ENCODE measurements at places on chromosomes 5 and 9. TPM values are rescaled to one million over a fixed set of nuclear protein-coding genes. Genes with fewer than 3 reads are reported as not detected.

C1QTNF2 gene
- 1.4 TPM for total RNA-seq

DNA sequence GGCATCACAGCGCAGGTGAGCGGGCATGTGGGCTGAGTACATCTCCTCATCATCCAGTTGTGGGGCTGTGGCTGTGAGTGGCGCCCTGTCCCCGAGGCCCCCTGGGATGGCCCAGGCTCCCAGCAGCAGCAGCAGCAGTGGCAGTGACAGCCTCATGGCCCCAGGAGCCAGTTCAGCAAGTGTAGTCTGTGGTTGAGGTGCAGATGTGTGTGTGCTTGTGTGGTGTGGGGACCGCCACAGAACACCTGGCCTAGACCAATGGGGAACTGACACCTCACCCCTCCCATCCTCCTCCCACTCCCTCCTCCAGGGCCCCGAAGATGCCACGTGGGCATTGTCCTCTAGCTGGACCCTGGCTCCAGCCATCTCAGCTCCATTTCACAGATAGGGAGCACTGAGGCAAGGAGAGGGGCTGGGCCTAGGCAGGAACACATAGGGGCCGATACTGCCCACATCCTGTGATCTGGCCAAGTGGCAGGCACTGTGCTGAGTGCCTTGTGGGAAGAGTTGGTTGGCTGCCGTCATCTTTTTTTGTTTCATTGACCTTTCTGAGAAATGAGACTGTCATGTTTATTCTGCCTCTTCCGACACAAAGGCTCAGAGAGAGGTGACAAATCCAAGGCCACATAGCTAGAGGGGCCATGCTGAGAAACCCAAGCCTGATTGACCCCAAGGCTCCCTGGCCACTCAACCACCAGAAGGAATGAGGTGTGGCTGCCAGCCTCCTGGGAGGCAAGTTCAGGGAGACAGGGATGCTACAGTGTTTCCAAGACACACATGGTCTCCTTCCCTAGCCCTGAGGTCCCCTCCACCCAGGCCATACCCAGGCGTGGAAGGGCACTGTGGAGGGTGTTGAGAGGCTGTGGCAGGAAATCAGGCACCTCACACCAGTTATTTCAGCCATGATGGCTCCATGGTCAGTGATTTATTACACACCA is at the start of gene MZB1:
Gene MZB1 (minus strand): TSS at position 213 of the 938 bp plus-strand sequence. CDS start 57 bp downstream, at position 156.
- peak within 1 kb of the TSS; percentile 96 for H3K27ac ChIP-seq
- H3K27me3 ChIP-seq: no peaks in the 10 kb centered on the region
- no peak for DNase-seq
- peaks cover 74% of the 10 kb centered on the region for H3K4me1 ChIP-seq

- no peak overlapping the region for H3K4me3 ChIP-seq
- no peak for DNase-seq
- no peaks in the 10 kb centered on the region for H3K27me3 ChIP-seq
- H3K4me1 ChIP-seq: peaks cover 6% of the 10 kb centered on the region
- no peaks in the 10 kb centered on the region for H3K36me3 ChIP-seq
- H3K27ac ChIP-seq: peak overlapping the region; percentile 36
These were observed 32.1 kb upstream of the ALDH1A1 start for GRCh38 chr9:72984991-72985390.

SPINK13 gene
- not detected for total RNA-seq

ACOT12 gene
- total RNA-seq: not detected

- H3K36me3 ChIP-seq: no peaks in the 10 kb centered on the region
- H3K27me3 ChIP-seq: peaks cover 76% of the 10 kb centered on the region
- DNase-seq: no peak
- H3K27ac ChIP-seq: no peak overlapping the region
- H3K4me3 ChIP-seq: no peak overlapping the region
These were observed 146.4 kb downstream of the EGFLAM start for GRCh38 chr5:38404667-38405276.

TAF11L10 gene
- total RNA-seq: not detected

MARVELD2 gene
- 0.96 TPM for total RNA-seq

DNA sequence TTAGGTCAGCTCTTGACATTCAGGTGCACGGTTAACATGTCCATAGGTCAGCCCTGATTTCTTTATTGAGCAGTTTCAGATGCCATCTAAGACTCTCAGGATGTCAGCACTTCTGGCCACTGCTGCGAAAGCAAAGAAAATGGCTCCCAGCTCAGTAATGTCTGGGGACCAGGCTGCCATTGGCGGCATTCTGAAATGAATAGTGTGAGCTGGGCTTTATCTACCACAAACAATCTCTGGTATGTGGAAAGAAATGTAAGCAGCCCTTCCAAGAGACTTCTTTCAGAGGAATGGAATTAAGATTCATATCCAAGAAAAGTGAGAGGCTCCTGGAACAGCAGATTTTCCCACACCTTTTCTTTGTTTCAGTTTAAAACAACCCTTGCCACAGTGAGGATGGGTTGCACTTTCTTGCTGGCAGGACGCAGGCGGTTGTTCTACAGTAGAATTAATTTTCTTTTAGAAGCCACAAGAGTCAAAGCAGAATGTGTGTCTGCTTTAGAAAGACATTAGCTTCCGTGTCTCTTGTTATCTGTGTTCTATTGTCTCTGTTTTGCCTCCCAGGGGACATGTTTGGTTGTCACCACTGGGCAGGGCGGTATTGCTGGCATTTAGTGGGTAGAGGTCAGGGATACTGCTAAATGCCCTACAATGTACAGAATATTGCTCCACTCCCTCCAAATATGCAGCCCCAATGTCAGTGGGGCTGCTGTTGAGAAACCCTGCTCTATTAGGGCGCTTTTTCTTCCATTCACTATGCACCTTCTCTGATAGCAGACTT is 149.9 kb upstream of the ANKH start:
- peaks cover 18% of the 10 kb centered on the region for H3K4me1 ChIP-seq
- H3K4me3 ChIP-seq: peak overlapping the region; percentile 20

GRCh38 chr9:120820095-120820494 is 22.6 kb downstream of the PSMD5 start:
- H3K4me1 ChIP-seq: no peaks in the 10 kb centered on the region
- H3K4me3 ChIP-seq: no peak overlapping the region
- H3K27me3 ChIP-seq: no peaks in the 10 kb centered on the region
- H3K27ac ChIP-seq: no peak overlapping the region
- peaks cover 87% of the 10 kb centered on the region for H3K36me3 ChIP-seq

HAVCR1 gene
- not detected for total RNA-seq

CAAP1 gene
- total RNA-seq: 7.9 TPM

GRCh38 chr5:40029711-40030495 is 605.1 kb upstream of the DAB2 start:
- H3K36me3 ChIP-seq: no peaks in the 10 kb centered on the region
- no peak for DNase-seq
- H3K4me1 ChIP-seq: no peaks in the 10 kb centered on the region
- H3K4me3 ChIP-seq: no peak overlapping the region

- no peak overlapping the region for H3K27ac ChIP-seq
- H3K4me1 ChIP-seq: no peaks in the 10 kb centered on the region
- no peak for DNase-seq
- H3K27me3 ChIP-seq: no peaks in the 10 kb centered on the region
- no peak overlapping the region for H3K4me3 ChIP-seq
These were observed 196.3 kb downstream of the MLLT3 start for GRCh38 chr9:20426019-20426418.

OR13C4 gene
- total RNA-seq: not detected

DNA sequence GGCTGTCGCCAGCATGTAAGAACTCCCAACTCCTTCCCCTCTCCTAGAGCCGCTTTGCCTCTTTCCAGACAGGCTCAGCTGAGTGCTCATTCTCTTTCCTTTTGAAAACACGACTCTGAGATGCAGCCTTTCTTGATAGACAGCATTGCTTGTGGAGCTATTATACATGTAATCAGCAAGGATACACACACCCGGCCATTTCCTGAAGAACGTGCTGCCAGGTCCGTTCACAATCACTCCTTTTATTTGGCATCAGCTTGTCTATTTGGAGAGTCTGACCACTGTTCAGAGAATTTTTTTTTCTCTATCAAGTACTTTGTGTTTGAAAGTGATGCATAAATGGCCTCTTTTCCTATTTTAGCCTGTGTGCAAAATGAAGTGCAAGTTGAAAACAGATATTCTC is 328.7 kb downstream of the MARCHF11 start:
- no peaks in the 10 kb centered on the region for H3K36me3 ChIP-seq

DNA sequence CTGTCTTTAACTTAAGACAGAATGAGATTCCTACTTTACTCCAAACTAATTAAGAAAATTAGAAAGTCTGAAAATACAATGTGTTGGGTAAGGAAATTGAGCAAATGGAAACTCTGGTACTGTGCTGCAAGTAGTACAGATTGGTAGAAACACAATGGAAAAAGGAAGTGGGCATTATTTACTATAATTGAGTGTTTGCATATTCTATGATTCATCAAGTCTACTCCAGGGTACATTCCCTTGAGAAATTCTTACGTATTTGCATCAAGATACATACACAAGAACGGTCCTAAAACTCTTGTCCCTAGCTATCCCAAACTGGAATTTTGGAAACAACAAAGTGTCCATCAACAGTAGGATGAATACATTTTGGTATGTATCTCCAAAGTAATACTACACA is 123.5 kb upstream of the TARS1 start:
- H3K4me3 ChIP-seq: no peak overlapping the region
- H3K27me3 ChIP-seq: no peaks in the 10 kb centered on the region
- no peaks in the 10 kb centered on the region for H3K36me3 ChIP-seq
- H3K4me1 ChIP-seq: no peaks in the 10 kb centered on the region

ACO1 gene
- total RNA-seq: 62.7 TPM

DNA sequence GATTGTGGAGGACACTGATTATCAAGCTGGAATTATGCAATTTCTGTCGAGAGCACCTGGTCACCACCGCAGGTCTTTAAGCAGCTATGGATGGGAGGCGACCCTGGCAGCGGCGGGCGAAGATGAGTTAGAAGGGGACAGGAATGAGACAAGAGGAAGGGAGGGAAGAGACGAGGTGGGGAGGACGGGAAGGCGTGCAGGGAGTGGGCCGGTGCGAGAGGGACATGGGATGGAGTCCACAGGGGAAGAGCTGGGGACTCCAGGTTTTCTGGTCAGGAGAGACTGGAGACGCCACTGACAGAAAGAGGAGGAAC is 192.3 kb downstream of the MELK start:
- no peak for DNase-seq
- no peak overlapping the region for H3K4me3 ChIP-seq
- H3K36me3 ChIP-seq: no peaks in the 10 kb centered on the region
- peaks cover 75% of the 10 kb centered on the region for H3K27me3 ChIP-seq
- no peaks in the 10 kb centered on the region for H3K4me1 ChIP-seq

ZBTB6 gene
- 6.0 TPM for total RNA-seq

TIGD6 gene
- total RNA-seq: 2.8 TPM

S100Z gene
- total RNA-seq: not detected

PKD2L2 gene
- 0.16 TPM for total RNA-seq

FGF10 gene
- 0.47 TPM for total RNA-seq

PTGS1 gene
- total RNA-seq: 6.7 TPM

DNA sequence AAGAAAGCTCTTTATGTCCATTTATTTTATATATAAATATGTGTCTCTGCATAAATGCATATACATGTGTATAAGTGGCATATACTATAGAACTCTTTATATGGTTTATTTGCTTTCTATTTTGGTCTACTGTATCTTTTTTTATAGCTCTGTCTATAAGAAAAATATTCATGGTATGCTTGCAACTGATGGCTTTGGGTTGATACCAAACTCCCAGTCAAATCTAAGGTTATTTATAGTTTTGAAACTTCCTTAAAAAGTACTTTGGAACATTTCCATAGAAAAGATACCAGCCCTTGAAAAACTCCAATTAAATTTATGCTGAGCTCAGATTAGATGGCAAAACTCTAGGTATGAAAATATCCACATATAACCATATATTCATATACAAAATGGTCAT is 120.0 kb upstream of the KLF9 start:
- no peaks in the 10 kb centered on the region for H3K36me3 ChIP-seq
- no peak overlapping the region for H3K27ac ChIP-seq
- peaks cover 6% of the 10 kb centered on the region for H3K4me1 ChIP-seq
- no peaks in the 10 kb centered on the region for H3K27me3 ChIP-seq

- no peak overlapping the region for H3K4me3 ChIP-seq
- no peaks in the 10 kb centered on the region for H3K27me3 ChIP-seq
- DNase-seq: no peak
These were observed 393.1 kb downstream of the TAF11L14 start for GRCh38 chr5:18027241-18027867.

BAAT gene
- not detected for total RNA-seq

DNA sequence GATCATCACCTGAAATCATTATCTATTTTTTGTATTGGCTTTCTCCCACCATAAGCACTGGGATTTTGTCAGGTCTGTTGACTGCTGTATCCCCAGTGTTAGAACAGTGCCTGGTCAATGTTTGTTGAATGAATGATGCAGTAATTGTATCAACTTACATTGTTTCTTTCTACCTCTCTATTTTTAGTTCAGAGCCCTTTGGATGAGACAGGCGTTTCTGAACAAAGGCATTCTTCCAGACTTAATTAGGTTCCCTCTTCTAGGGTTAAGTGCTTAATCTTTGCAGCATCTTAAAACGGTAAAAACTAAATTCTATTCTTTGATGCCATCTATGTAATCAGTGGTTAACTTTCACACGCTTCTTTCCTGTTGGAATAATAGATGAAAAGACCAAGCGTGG is 26.3 kb downstream of the SLC44A1 start:
- H3K27me3 ChIP-seq: no peaks in the 10 kb centered on the region
- H3K4me1 ChIP-seq: peaks cover 7% of the 10 kb centered on the region
- H3K36me3 ChIP-seq: no peaks in the 10 kb centered on the region

DNA sequence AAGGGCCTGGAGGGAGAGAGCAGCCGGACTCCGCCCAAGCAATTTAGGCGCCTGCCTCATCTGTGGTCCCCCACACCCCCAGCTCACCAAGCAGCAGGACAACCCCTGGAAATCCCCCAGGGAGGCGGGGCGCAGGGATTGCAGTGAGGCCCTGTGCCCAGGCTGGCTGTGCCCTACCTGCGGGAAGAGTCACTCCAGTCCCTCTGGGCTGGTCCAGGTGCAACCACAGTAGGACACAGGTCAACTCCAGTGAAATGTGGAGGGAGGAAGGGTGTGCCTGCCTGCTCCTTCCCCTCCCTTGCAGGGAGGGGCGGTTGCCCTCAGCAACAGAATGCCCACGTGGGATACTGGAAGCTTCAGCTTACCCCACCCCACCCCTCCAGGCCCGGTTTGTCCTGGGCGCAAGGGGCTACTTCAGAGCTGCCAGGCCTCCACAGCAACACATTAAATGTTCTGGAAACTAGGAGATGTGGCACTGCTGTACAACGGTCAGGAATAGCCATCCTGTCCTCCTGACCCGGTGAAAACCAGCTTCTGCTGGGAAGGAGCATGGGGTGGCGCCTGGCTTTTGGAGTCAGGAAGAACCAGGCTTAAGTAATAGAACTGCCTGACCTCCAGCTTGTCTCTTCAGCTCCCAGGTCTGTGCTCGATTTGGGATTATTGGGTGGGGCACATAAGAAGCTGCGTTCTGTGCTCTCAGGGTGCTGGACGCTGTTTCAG is 22.5 kb downstream of the ABO start:
- peaks cover 35% of the 10 kb centered on the region for H3K4me1 ChIP-seq
- peak overlapping the region; percentile 69 for H3K27ac ChIP-seq
- DNase-seq: no peak
- peak overlapping the region; percentile 52 for H3K4me3 ChIP-seq
- peaks cover 6% of the 10 kb centered on the region for H3K27me3 ChIP-seq

GRCh38 chr9:85173967-85174366 is 504.4 kb downstream of the NTRK2 start:
- no peaks in the 10 kb centered on the region for H3K36me3 ChIP-seq
- no peak overlapping the region for H3K4me3 ChIP-seq
- peaks cover 9% of the 10 kb centered on the region for H3K4me1 ChIP-seq
- no peak for DNase-seq
- H3K27me3 ChIP-seq: peaks cover 18% of the 10 kb centered on the region

- no peaks in the 10 kb centered on the region for H3K27me3 ChIP-seq
- H3K4me1 ChIP-seq: no peaks in the 10 kb centered on the region
- no peaks in the 10 kb centered on the region for H3K36me3 ChIP-seq
- no peak overlapping the region for H3K27ac ChIP-seq
- DNase-seq: peak; percentile 26
These were observed 92.9 kb upstream of the NEK6 start for GRCh38 chr9:124164811-124165210.

Measured in left ventricle myocardium inferior (tissue), 1 donor.